Occipital lobe (tissue), 3 donors: ENCODE measurements at places on chromosomes 7 and 10.

GRCh38 chr7:90720984-90721760 is 125.1 kb downstream of the CDK14 start:
- no peak for DNase-seq

DNA sequence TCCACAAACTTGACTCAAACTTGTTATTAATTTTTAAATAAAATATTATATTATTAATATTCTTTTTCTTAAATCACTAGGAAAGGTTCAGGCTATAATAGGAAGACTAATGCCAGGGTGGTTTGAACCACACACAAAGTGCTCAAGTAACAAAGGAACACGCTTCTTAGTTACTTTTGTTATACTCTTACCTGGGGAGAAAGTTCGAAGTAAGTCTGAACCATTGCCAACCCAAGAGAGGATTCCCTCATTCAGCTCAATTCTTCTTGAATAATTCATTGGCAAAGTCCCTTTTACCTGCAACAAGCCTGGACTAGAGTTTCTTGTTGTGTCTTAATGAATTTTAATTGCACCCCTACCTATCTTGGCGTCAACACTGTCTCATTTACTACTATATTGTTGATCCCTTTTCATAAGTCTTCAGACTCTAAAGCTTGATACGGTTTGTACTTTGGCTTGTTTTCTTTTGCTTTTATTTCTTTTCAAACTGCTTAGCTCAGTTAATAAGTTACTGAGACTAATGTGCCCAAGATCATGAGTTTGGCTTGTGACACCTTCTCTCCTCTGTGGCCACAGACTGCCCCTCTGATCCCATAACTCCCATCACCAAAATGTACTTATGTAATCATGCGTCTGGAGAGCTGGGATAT is 10.2 kb upstream of the C10orf67 start:
- DNase-seq: no peak

DNA sequence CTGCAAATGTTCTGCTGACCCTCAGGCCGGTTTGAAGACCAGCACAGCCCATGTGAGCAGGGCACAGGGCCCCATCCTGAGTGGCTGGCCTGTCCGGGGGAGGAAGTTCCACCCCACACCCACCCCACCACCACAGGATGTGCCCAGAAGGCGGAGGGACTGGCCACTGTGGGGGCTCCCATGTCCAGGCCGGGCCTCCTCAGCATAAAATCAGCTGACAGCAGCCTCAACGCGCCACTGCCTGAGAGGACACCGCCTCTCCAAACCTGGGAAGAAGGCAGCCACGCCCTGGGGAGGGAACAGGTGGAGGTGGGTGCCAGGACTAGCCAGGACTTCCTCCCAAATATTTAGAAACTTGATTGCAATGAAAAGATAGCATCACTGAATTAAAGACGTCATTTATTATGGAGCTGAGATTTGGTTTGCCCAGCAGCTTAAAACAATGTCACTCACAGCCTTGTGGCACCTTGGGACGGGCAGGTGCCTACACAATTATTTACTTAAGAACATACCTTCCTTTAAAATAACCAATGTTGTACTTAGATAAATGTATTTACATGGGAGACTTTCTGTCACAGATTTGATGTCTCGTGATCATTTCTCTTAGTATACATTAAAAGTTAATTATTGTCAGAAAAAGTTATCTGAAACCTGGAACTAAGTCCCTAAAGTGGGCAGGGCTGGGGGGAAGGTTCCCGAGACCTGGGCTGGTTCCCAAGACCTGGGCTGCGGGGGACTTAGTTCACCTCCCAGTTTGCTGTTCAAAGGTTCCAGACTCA is 27.3 kb upstream of the FAM20C start:
- no peak for DNase-seq

DNA sequence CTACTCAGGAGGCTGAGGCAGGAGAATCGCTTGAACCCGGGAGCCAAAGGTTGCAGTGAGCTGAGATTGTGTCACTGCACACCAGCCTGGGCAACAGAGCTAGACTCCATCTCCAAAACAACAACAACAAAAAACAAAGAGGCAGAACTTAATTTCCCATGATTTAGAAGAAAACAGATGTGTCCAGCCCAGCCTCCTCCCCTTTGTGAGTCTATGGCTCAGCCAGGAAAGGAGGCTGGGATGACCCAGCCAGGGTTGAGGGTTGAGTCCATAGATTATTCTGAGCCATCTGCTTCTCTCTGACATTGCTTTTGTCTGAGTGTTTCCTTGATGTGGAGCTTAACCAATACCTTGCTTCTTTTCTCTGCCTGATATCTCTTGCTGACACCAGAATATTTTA is 994.1 kb downstream of the TYW1 start:
- DNase-seq: no peak

DNA sequence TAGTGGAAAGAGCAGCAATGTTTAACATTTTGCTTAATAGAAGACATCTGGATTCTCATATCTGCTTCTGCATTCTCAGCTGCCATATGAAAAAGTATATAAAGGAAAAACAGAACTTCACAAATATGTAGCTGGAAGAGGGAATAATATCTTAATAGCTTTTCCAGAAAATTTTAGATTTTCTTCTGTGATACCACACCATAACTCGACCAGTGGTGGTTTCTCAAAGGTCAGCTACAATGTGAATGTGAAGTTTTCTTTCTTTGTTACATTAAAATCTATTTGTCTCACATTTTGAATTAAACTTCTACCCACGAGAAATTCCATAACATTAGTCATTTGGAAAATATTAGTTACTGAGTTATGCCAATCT is 339.8 kb downstream of the PARD3 start:
- DNase-seq: no peak

DNA sequence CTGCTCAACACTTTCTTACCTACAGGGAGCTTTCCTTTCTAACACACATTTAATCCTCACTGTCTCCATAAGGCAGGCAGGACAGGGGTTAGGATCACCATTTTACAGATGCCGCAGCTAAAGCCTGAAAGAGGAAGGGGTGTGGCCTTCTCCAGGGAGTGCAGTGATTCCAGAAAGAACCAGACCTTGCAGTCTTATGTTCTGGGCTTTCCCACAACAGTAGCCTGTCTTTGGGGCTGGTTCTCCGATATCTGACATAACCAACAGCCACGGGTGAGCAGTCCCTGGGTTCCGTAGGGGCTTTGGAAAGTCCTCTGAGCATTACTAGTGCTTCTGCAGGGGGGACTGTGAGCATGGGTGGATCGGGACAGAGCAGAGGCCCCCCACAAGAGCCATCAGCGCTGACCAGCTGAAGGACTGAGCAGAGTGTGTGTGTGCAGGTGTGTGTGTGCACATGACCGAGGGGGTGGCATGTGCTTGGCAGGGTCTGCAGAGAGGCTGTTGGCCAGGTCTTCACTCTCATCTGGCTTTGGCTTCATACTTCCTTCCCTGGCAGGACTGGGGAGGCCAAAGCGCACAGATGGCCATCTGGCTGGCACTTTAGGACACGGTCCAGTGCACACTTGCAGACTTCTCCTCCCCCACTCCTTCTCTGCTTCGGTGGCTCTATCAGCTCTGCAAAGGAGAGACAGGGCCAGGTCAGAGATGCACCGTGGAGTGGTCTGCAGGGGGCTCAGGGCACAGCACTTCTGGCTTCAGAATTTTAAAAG is 400.3 kb downstream of the RPS24 start:
- DNase-seq: no peak

- DNase-seq: no peak
Measured at GRCh38 chr7:1193593-1194424, 33.8 kb upstream of the ZFAND2A start.

DNA sequence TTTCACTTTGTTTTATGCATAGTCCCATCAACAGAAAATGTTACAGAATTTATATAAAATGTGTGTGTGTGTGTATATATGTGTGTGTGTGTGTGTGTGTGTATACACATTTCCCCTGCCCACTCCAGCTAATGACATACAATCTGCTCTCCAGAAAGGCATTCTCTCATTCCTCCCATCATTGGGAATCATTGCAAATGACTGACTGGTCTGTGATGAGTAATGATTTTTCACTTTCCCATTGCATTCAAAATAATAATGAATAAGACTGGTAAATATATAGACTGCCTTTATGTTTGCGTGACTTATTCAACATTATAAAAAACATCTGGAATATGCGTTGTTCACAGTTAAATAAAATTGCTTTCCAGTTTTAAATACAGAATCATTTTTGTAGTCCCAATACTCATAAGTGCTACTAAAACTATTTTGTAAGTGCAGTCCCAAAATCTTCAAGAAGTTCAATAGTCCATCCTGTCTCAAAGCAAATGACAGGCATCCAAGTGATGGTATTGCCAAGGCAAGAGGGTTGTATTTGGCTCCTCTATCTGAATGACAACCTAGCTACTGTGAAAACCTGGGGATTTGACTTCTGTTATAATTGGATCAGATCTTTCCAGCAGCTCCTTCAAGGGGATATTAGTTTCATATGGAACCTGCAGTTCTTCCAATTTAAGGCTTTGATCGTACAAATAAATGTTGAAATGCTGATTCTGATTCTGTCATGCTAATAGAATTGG is 150.9 kb downstream of the POLR1F start:
- no peak for DNase-seq

DNA sequence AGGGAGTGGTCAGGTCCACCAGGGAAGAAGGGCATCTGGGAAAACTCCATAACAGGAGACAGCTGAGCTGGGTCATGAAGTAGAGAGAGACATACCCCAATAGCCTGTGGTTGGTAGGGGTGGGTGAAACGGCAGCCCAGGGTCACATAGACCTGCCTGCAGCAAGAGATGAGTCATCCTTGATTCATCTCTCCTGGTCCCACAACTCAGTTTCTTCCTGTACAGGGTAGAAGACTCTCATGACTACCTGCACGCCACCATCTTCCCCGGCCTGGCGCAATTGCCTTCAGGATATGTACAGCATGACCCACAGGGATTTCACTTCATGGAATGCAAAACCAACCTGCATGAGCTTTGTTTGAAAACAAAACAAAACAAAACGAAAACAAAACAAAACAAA is 45.1 kb upstream of the ADAM12 start:
- no peak for DNase-seq

GRCh38 chr10:43194859-43195258 is 56.6 kb downstream of the CSGALNACT2 start:
- no peak for DNase-seq

DNA sequence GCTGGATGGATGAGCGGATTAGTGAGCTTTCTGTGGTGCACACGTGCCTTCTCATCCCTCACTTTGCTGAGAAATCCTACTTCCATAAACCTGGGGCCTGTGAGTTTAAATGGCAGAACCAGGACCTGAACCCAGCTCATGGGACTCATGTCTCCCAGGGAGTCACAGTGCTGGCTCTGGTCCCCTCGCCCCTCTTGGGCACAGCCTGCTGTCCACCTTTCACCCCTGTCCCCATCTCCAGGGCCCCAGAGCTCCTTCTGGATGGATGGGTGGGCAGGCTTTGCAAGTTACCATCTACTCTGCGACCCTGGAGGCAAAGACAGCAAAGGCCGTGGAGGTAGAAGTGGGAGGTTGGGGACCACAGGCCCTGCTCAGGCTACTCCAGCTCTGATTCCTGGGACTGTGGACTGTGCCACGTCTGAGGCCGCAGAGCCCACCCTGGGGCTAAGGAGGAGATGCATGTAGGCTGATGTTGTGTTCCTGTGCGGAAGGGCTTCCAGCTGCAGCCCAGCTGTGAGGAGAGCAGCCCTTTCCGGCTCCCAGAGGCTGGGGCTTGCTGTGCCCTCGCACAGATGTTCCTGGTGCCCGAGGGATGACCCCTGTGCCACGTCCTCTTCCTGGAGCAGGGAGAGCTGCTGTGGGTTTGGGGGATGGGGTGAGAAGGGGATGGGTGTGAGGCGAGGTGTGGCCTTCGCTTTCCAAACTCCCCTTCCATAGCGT is 40.3 kb downstream of the PRF1 start:
- no peak for DNase-seq

- no peak for DNase-seq
Measured at GRCh38 chr10:78863140-78863905, 205.4 kb upstream of the ZMIZ1 start.

DNA sequence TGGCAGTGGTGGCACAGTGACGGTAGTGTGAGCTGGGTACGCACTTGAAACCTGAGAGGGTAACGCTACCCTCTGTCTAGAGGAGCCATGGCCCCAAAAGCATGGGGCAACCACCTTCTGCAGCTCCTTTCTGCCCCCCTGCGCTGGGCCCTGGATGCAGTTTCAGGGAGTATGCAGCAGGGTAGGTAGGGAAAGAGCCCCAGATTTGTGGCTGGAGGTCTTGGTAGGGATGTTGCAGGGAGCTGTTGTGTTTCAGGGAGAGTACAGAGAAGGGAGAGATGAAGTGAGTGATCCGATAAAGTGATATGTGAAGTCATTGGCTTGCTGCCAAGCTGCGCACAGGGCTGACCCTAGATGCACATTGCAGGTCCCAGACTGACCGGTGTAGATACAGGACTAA is 2.7 kb upstream of the PGAM2 start:
- DNase-seq: no peak

DNA sequence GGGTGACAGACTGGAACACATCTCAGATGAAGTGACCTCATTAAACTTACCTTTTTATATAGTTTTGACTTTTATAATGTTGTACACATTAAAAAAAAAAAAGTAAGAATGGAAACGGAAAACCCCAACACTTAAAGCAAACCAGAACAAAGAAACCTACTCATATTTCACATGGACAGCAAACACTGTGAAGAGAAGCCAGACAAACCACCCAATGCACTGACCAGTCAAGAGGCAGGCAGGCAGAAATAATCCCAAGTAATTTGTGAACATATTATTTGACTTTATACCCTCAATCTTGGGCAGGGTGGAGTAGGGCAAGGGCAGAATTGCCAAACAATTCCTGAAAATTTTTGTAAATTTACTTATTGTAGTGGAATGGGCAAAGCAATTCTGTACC is 39.8 kb downstream of the WAPL start:
- DNase-seq: no peak

GRCh38 chr10:58674251-58674650 is 161.6 kb downstream of the BICC1 start:
- DNase-seq: no peak

DNA sequence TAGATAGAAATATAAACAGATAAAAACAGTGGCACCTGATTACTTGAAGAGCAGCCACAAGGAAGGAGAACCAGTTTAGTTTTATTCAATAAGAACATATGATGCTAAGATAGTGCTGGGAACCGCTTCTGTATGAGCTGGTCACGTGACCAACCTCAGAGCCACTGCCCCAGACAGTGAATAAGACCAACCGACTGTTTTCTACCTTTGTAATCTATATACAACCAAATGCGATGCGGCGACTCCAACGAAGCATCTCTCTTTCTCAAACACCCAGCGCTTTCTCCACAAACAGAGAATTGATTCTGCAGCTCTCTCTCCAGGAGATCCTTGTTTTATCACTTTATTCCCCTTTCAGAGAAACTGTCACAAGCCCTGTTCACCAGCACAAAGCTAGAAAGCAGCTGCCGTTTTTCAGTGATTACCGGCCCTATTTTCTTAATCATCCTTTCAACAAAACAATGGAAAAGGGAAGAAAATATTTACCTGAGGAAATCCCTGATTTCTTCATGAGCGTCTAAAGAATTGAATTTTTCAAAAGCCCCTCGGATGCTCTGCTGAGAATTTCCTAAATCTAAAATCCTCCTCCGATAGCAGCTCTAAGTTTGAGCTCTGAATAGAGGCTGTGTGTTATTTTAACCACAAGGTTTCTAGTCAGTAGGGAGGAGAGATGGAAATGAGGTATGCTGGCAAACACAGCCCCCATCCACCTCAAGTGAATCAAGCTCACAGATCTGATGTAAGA is 55.7 kb upstream of the JCAD start:
- no peak for DNase-seq

GRCh38 chr7:110890101-110890500 is 200.8 kb upstream of the LRRN3 start:
- DNase-seq: no peak

GRCh38 chr7:87137271-87137670 is 15.0 kb upstream of the DMTF1 start:
- no peak for DNase-seq
